Right forelimb (tissue), 1 donor: ENCODE measurements at places on chromosomes 12 and 14.

- DNase-seq: no peak
Observed at GRCh38 chr14:20118795-20119194, 8.3 kb downstream of the OR4K17 start.

GRCh38 chr12:121964813-121965643 lies 46.6 kb downstream of the CFAP251 start:
- DNase-seq: no peak

DNA sequence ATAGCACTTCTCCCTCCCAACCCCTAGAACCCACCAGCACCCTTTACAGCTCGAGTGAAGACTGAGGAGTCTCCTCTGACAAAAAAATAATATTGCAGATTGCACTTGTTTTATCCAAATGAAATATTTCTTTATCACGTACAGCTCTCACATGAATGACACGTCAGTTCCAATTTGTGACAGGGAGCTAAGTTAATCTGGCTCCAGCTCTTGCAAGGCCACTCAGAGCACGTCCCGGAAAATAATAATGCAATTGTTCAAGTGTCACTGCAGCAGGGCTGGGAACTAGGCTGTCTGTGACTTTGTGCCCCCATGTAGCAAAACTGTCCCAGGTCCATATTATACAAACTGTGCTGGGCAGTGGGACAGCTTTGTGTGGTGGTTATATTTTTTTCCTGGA lies 539.6 kb downstream of the VRK1 start:
- DNase-seq: no peak

DNA sequence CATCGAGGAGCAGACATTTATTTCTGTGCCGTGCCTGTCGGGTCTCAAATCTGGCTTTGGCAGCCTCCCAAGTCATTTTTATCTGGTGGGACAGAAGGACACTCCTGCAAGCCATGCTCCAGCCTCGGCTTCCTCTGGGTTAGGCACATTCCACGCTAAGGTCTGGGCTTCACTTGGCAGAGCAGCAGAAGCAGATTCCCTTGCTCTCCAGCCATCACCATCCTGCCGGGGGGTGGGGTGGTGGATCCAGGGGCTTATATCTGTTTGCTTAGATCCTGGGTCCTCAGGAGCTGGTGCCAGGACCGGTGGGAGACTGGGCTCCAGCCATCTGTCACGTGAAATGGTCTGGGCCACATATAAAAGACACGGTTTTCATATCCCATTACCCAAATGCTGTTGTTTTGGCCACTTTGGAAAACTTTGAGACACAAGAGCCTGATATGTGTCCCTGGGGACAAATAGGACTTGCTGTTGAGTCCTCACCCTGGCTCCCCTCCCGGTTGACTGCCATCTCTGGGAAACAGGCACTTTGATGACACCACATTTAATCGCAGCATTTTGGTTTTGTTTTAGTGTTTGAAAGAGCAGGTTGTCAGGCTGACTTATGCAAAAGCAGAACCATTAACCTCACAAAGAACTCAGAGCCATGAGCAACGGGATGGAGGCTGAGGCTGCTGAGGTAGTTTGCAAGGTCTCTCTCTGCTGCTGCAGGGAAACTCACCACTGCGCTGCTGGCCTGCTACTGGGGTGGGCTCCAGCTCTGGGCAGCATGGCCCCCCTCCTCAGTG lies 69.6 kb upstream of the PRMT8 start:
- DNase-seq: no peak

- no peak for DNase-seq
Observed at GRCh38 chr14:83814896-83815295, 1715.0 kb upstream of the FLRT2 start.

GRCh38 chr14:30803185-30803584 lies 71.2 kb upstream of the COCH start:
- DNase-seq: no peak

- peak; percentile 72 for DNase-seq
Observed at GRCh38 chr12:49548822-49549648, 10.2 kb downstream of the KCNH3 start.

GRCh38 chr12:106885026-106885425 lies 70.7 kb upstream of the TMEM263 start:
- DNase-seq: no peak

GRCh38 chr14:64410084-64410774 lies 22.1 kb downstream of the MTHFD1 start:
- no peak for DNase-seq

GRCh38 chr12:28799348-28799747 lies 349.7 kb upstream of the FAR2 start:
- no peak for DNase-seq
